ENCODE measurements at places on chromosomes 2 and 18.

- DNase-seq, result no peak
Observed at GRCh38 chr2:129296396-129296795, 683.1 kb upstream of the RAB6C start.

GRCh38 chr18:23038712-23039111 lies 96.6 kb upstream of the CABLES1 start:
- no peak for DNase-seq

DNA sequence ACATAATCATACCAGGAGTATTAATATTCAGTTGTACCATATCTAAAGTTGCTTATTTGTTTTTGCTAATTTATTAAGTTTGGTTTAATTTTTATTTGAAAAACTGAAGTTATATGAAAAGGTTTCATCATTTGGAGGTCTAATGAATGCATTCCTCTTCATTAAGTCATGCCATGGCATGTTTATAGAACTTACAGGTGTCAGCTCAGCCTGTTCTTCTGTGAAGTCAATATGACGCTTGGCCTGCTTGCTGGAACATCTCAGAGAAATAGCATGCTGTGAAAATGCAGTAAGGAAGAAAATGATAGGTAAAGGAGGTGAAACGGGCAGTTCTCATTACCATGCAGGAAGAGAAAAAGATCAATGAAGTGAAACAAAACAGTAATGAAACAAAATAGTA lies 58.2 kb downstream of the RAPH1 start:
- no peak for DNase-seq

DNA sequence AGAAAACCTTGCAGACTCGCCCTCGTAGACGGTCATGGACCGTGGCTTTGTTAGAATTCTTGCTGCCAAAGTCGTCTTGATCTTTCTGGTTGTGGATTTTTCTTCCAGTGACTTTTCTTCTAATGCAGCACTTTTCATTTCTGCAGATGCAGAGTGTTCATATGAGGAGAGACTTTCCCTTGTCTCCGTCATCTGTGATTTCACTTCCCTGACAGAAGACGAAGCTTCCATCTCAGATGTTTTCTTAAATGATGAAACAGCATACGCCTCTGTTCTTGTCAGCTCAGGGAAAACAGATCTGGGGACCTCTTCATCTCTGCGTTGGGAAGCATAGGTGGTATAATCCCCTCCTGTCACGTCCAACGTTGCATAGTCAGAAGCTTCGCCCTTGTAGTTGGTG lies 50.9 kb downstream of the PLEKHA3 start:
- no peak for DNase-seq

GRCh38 chr2:20666304-20667150 lies at the start of gene GDF7:
TSS of gene GDF7 (plus strand) at chr2:20667144. CDS start at chr2:20667240, 96 bp downstream.
- DNase-seq, result no peak

DNA sequence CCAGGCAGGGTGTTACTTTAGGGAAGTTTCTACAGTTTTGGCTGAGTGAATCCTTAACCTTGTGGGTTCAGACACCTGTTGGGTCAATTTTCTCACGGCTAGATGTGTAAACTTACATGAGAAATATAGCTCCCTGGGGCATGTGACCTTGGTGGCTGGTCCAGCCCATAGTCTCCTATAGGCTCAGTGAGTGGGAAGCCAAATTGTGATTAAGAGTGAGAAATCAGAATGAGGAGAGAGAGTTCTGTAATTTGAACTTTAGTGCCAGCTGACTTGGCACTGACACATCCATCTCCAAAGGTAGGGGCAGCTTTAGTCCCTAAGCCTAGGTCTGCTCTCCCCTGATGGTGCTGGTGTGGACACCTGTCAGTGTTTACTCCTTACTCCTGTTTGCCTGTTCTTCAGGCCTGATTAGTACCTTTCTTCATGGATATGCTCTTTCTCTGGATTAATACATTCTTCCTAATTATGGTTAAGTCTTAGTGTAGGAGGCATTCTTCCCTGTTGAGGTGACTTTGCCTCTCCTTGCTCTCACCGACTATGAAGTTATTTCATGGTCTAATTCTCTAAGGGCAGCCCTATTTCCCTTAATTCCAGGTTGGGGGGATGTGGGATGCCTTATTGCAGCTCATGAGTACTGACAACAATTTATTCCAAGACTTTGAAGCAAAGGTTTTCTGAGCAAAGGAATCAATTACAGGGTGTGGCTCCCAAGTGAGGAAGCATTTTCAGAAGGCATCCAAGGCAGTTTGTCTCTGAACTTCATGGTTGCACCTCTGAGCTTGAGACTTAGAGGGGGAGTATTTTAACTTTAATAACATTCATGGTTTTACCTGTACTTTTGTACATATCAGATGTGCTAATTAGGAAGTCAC lies 177.3 kb downstream of the DYSF start:
- DNase-seq, result no peak

DNA sequence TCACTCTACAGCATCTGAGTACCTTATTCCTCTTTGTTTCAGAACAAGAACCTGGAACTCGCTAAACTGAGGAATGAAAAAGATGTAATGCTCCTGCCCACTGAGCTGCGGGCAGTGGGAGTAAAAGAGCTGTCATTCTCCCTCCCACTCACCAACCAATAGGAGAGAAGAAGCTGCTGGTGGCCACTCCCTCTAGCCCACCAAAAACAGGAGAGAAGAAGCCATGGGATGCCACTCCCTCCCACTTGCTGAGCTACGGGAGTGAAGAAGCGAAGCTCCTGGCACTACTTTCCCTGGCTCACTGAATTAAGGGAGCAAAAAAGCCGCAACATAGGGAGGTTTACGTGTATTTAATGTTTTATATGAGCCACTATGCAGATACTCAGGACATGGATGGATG lies 53.7 kb downstream of the RIT2 start:
- DNase-seq, result no peak

GRCh38 chr2:62465741-62466502 lies 40.1 kb downstream of the TMEM17 start:
- no peak for DNase-seq

- no peak for DNase-seq
Observed at GRCh38 chr2:32611366-32611765, 16.5 kb upstream of the TTC27 start.

- DNase-seq, result no peak
Observed at GRCh38 chr2:1993711-1994682, 249.7 kb upstream of the PXDN start.

- no peak for DNase-seq
Observed at GRCh38 chr2:240893363-240893844, 2.6 kb downstream of the MAB21L4 start.

GRCh38 chr18:67636597-67637385 lies 120.3 kb upstream of the DSEL start:
- no peak for DNase-seq

DNA sequence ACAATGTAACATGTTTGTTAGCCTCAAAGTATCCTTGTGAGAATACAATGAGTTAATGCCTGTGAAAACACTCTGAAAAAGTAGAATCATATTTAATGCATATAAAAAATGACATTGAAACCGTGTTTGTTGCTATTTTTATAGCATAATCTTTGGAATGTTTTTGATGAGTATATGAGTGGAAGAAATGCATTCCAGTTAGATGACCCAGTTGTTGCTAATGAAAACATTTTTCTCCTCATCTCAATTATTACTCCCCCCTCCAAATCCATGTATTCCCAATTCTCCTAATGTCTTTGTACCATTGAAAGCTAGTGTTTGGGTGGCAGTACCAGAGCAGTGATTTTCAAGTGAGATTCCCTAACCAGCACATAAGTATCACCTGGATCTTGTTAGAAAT lies 67.1 kb upstream of the DSEL start:
- no peak for DNase-seq

DNA sequence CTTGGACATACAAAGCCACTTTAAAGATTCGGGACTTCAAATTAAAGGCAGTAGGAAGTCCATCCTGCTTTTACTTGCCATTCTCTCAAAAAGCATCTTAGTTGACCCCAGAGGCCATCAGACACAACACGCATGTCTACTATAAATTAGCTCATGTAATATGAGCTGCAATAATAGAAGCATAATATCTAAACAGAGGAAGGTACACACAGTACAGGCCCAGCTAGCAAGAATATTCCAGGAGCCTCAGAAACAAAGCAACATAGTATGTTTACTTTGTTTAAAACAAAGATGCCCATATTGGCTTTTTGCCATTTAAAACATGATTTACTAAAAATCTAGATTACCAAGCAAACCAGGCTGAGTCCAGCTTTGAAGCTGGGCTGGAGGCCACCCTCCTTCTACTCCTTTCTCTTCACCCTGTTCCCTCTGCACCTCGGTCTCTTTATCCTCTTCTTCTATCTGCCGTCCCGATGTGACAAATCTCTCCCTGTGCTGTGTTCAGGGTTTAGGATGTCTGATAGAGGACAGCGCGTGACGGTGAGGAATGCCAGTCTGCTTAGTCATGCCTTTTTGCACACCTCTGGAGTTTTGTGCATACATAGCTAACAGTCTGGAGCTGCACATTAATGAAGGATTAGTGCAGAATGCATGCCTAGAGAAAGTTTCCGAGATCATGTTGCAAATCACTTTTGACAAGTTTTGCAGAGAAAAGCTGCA lies 28.2 kb downstream of the DTNA start:
- no peak for DNase-seq

- no peak for DNase-seq
Observed at GRCh38 chr2:240255811-240256703, 115.6 kb upstream of the OTOS start.

DNA sequence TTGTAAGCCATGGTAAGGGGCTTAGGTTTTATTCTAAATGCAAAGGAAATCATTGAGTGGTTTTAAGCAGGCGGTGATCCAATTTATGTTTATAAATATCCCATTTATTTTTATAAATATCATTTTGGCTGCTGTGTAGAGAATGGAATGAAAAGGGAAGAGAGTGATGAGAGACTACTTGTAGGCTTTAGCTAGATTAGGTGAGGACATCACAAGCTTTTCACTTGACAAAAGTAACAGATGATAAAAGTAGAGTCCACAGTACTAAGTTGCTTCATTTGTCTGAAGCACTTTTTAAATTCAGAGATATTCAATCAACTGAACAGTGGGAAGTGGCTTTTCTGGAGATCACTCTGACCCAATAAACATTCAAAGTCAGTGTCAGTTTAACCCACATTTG lies 65.4 kb upstream of the FSHR start:
- no peak for DNase-seq

DNA sequence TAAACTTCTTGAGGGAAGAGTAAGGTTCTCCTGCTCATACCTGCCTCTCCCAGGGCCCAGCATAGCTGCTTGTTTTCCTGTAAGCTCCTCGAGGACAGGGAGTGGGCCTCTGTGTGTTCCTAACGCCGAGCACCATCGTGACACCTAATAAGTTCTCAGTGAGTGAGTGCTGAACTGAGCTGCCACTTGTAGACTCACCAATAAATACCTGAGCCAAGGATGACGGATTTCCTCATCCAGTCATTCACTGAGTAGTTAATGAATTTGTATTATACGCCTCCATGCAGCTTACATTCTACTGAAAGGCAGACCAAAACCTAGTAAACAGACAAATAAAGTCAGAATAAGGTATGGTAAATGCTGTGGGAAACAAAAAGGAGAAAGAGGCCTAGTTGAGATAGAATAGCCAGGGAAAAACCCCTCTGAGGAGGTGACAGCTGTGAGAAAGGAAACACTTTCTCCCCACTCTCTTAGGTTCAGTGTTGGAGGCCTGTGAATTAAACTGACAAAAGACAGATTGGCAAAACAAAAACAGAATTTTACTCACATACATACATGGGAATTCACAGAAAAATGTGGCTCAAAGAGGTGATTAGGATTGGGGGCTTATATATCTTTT lies 138.6 kb downstream of the B3GNT2 start:
- no peak for DNase-seq

GRCh38 chr2:241091734-241092445 lies 10.2 kb downstream of the MTERF4 start:
- DNase-seq, result no peak

DNA sequence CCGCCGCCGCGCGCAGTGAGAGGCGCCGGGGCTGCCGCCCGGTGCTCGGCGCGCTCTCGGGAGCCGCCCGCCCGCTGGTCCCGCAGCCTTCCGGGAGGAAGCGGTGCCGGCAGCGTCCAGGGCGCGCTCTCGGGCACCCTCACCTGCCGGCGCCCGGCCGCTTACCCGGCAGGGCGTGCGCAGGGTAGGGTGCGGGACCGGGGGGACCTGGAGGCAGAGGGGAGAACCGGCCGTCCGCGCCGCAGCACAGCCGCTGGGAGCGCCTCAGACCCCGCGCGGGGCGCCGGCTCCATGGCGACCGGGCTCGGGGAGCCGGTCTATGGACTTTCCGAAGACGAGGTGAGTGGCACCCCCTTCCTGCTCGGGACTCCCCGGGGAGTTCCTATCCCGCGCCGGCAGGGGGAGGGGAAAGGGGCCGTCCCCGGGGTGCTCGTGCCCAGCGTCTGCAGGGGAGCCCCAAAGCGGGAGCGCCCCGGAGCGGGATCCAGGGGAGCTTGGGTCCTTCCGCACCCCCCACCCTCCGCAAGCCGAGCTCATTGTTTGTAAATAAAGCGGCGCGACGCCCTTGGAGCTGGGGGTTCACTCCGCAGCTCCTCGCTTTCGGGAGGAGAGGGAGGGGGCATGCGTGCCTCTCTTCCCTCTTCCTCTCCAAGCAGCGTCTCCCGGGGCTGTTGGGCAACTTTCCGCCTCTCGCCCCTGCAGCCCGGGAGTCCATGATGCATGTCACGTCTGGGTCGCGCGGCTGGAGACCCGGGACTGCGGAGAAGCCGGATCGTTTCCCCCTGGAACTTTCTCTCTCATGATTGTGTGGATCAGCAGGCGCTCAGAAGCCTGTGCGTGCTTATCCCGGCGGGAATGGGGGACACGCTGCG lies 580 bp downstream of the NEDD4L start:
- DNase-seq, result peak; percentile 27

- no peak for DNase-seq
Observed at GRCh38 chr18:45237343-45238098, 377.8 kb upstream of the SLC14A2 start.

GRCh38 chr2:227461811-227462461 lies 10.0 kb upstream of the AGFG1 start:
- no peak for DNase-seq

GRCh38 chr2:200364620-200365019 lies 58.1 kb downstream of the SPATS2L start:
- DNase-seq, result no peak

Data from CD4-positive, alpha-beta T cell treated with Interleukin-6 at 100 ng/mL for 8 hours (primary cell).